AG09309 (cell line): ENCODE measurements at places on chromosomes 12 and 14.

- no peak for DNase-seq
Measured at GRCh38 chr14:93049315-93049714, 66.4 kb downstream of the ITPK1 start.

GRCh38 chr12:45284096-45284901 is 68.4 kb downstream of the ANO6 start:
- no peak for DNase-seq

- no peak for DNase-seq
Measured at GRCh38 chr14:49959822-49960408, 67.0 kb downstream of the ARF6 start.

GRCh38 chr12:77940011-77940423 is 109.3 kb downstream of the NAV3 start:
- peak; percentile 73 for DNase-seq

DNA sequence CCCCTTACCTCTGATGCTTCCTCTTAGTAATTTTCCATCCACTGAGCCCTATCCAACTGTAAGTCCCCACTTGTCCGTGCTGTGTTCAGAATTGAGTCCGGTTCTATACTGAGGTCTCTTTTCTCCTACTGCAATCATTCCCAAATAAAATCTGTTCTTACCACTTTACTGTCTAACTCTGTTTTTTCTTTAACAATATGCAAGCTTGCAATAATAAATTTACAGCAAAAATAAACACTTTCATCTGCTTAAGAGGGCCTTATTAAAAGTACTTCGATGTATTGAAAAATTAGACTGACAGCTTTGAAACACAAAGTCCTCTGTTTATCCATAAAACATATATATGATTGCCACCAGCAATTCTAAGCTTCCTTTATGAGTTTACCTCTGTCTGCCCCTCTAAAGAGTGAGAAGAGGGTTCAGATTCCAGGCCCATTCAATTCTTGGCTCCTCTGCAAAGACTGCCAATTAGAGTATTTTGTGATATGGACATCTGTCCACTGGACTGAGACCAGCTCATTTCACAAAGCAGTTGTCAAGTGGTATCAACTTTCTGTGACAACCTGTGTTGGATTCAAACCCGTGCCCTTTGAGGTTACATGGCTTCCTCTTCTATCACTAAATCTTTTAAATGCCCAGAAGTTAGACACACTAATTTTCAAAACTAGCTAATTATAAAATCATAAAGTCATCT is 39.9 kb upstream of the G2E3 start:
- DNase-seq: no peak

GRCh38 chr14:24181371-24182077 is 7.1 kb downstream of the IPO4 start:
- no peak for DNase-seq

- no peak for DNase-seq
Measured at GRCh38 chr12:4270831-4271716, 2.5 kb upstream of the CCND2 start.

- DNase-seq: peak; percentile 28
Measured at GRCh38 chr14:95480109-95480886, 36.2 kb downstream of the SYNE3 start.

DNA sequence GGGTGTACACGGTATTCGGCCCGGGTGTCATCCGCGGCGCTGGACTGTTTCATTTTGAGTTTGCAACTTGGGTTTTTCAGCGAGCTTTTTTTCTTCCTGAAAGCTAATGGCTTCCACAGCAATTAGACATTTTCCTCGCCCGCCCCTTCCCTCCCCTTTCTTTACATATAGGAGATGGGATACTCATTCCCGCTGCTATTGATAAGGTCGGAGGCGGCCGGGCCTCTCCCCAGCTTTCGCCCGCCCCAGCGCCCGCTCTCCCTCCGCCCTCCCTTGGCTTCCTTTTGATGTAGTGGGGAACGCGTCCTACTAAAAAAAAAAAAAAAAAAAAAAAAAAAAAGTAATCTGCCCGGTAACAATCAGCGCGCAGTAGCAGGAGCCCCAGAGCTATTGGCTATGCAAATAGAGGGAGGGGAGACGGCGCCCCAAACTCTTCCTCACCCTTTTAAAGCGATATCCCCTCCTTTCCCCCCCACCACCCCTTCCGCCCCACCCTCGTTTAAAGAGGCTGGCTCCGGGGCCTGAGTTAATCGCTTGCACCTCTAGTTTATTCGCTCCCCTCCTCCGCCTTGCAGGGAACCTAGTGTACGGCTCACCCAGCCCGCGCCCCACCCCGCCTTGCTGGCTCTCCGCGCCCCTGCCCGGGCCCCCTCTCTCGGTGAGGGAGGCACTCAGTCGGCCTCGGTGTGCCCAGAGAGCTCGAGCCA is 1.7 kb upstream of the CCND2 start:
- no peak for DNase-seq
